Tibial nerve (tissue), 4 donors: ENCODE measurements at places on chromosomes 2 and 18. TPM values are rescaled to one million over a fixed set of nuclear protein-coding genes. Genes with fewer than 3 reads are reported as not detected.

Gene NAT8
- total RNA-seq: not detected

Gene FOXI3
- not detected for total RNA-seq

Gene VPS54
- total RNA-seq: 21.2 TPM

Gene SLC23A3
- total RNA-seq: 0.98 TPM

Gene ZNG1B
- 25.1 TPM for total RNA-seq

Gene CENPA
- 3.3 TPM for total RNA-seq

Gene GRB14
- total RNA-seq: 6.5 TPM

Gene CACNB4
- total RNA-seq: 4.2 TPM

Gene PLEK
- 9.8 TPM for total RNA-seq

Gene SERPINB8
- total RNA-seq: 20.8 TPM
